ENCODE measurements at places on chromosomes 4 and X.

- peak; percentile 74 for DNase-seq
Observed at GRCh38 chr4:73725985-73726384, 14.4 kb upstream of the CXCL8 start.

DNA sequence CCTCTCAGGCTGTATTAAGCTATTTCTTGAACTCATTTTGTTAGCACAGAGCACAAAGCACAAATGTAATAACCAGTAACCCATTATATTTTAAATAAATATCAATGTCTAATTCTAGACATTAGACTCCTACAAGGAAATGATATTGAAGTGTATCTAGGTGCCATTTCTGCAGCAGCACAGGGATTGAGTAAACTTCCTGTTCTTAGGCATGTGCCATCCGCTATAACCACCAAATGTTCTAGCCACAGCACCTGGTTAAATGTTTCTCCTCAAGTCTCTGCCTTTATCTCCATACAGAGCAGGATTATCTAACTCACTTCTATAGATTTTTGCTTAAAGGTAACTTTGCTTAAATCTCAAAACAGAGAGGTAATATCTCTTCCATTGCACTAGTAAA lies 51.4 kb downstream of the SGMS2 start:
- no peak for DNase-seq

DNA sequence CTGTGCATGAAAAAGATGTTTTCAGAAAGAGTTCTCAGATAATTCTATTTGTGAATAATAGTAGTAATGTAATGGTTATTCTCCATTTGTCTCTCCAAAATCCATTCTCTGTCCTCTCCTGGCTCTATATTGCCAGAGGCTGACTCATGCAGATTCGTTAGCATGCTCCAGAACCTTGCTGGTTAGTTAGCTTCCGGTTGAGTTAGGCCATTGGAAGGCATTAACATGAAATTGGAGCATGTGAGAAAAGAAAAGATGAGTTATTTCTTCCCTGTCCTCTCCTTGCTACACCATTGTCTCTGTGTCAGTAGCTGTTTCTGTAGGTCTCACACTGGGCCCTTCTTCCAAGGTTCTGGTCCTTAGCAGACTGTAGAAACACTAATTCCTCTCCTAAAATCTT lies 23.5 kb upstream of the PRDM8 start:
- DNase-seq = no peak

- DNase-seq = no peak
Observed at GRCh38 chrX:130120321-130120731, 10.0 kb upstream of the ELF4 start.

DNA sequence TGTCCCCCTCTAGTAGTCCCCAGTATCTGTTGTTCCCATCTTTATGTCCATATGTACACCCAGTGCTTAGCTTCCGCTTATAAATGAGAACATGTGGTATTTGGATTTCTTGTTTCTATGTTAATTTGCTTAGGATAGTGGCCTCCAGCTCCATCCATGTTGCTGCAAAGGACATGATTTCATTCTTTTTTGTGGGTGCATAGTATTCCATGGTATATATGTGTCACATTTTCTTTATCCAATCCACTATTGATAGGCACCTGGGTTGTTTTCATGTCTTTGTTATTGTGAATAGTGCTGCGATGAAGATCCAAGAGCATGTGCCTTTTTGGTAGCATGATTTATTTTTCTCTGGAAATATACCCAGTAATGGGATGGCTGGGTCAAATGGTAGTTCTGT lies 6.3 kb downstream of the RAP1GDS1 start:
- no peak for DNase-seq

DNA sequence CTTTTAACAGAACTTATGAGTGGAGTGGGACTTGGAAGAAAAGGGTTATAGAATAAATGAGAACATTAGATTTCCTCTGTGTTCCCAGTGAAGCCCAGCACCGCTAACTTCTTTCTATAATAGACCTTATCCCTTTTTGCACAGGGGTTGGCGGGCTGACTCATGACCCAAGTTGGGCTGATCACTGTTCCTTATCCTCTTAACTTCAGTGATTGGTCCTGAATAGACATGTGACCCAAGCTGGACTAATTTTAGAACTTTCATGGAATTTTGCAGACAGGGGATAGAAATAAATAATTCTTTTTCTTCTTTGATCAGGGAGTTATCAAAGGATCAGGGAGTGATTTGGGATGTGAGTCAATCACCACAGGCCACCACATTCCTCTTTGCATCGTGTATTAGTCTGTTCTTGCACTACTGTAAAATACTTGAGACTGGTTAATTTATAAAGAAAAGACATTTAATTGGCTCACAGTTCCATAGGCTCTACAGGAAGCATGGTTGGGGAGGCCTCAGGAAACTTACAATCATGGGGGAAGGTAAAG lies 75.9 kb downstream of the UCHL1 start:
- DNase-seq = no peak

- DNase-seq = no peak
Observed at GRCh38 chr4:168501407-168501806, 4.6 kb downstream of the PALLD start.

GRCh38 chr4:159175085-159175988 lies 72.5 kb downstream of the RAPGEF2 start:
- peak; percentile 67 for DNase-seq

DNA sequence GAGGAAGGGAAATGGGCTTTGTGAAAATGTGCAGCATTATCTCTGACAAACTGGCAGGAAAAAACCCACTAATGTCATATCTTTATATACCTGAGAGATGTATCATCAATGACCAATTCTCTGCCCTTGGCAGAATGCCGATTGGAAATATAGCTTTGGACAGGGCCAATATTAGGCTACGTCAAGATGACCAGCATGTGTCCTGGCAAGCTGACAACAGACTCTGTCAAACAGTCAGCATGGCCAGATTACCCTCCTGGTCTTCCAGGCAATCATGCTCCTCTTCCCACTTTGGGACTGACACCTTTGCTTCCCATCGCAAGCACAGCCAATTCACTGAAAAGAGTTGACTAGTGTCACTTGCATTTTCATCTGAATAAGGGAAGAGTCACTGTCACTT lies 57.0 kb downstream of the SORBS2 start:
- DNase-seq = no peak

- DNase-seq = no peak
Observed at GRCh38 chr4:99593781-99594641, 19.4 kb downstream of the MTTP start.

All from AG04449 (cell line).